ENCODE measurements at places on chromosomes 16 and 17.

GRCh38 chr17:47229535-47230443 lies 20.6 kb downstream of the MYL4 start:
- peak; percentile 87 for DNase-seq

- no peak for DNase-seq
Measured at GRCh38 chr17:14103836-14104235, 34.5 kb downstream of the COX10 start.

- DNase-seq: peak; percentile 28
Measured at GRCh38 chr17:44081681-44082080, 11.1 kb downstream of the G6PC3 start.

DNA sequence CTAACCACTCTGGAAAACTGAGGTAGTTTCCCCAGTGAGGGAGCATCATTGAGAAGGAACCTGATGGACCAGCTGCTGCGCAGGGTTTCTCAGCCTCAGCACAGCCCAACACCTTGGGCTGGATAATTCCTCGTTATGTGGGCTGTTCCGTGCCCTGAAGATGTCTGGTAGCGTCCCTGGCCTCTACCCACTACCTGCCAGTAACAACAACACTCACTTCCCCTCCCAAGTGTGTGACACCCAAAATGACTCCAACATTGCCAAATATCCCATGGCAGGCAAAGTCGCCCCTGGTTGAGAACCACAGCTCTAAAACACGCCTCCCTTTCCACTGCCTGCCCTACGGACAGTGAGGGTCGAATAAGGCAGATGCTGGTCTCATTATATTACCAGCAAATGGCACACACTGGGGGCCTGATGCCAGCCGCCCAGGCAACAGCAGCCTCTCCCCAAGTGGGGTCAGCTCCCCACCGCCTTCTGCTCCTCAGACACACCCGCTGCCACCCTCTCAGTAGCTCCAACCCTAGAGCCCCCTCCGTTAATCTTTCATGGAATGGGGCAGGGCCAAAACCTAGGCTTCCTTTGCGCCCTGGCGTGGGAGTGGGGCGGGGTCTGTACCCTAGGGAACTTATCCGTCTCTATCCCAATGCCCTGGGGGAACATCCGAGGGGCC lies 1.0 kb downstream of the RHBDF2 start:
- no peak for DNase-seq

- no peak for DNase-seq
Measured at GRCh38 chr16:56336071-56336688, 89.2 kb downstream of the AMFR start.

GRCh38 chr16:13780406-13781168 lies 139.4 kb upstream of the ERCC4 start:
- DNase-seq: no peak

DNA sequence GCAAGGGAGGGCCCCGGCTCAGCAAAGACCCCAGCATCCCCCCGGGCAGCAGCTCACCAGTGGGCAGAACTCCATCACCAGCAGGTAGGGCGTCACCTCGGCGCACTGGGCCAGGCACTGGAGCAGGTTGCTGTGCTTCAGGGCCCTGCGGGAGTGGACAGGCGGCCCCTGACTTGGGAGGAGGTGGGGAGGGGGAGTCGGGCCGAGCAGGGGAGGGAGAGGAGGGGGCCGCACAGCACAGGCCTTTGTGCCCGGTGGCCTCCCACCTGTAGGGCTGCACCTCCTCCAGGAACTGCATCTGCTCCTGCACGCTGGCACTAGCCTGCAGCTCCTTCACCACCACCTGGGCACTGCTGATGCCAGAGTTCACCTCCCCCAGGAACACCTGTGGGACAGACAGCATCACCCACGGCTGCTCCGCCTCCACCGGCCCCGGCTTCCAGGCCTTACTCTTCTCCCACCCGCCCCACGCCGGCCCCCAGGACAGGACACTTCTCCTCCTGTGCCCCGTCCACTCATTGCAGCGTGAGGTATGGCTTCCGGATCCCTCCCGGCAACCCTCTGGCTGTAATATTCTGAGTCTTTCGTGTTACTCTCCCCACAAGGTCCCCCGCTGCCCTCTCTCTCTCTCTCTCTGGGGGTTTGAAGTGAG lies 37.7 kb upstream of the PVALEF start:
- no peak for DNase-seq

DNA sequence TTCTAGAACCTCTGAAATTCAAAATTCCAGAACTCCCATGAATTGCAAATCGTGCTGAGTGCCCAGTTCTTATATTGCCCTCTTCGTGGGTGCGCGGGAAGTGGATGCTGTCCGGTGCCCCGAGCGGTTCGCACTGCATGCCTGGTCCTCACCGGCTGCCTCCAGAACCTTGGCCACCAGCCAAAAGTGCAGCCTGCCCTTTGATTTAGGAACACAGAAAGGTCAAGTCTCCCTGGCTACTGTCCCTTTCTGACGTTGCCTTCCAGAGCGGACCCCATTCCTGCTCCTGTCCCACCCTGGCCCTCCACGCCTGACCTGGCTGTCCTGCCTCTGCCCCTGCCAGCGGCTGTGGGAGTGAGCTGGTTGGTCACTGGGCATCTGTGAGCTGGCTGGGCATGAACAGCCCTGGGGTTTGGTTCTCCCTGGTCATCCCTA lies 9.7 kb downstream of the NEUROD2 start:
- no peak for DNase-seq

DNA sequence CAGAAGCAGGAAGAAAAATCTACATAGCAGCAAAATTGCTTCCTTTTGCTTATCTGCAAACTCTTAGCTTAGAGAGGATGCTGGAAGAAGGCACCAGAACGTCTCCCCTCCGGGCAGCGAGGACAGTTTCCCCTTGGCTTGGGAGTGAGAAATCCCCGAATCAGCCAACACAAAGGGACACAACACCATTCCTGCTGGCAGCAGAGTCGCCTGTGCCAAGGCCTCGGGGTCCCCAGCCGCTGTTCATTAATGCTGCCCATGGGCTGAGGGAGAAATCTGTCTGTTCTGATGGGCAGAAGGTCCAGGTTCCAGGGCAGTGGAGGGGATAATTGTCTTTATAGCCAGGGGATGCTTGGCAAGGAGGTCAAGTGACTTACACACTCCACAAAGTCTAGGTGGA lies 38.0 kb downstream of the CACNG3 start:
- DNase-seq: no peak

DNA sequence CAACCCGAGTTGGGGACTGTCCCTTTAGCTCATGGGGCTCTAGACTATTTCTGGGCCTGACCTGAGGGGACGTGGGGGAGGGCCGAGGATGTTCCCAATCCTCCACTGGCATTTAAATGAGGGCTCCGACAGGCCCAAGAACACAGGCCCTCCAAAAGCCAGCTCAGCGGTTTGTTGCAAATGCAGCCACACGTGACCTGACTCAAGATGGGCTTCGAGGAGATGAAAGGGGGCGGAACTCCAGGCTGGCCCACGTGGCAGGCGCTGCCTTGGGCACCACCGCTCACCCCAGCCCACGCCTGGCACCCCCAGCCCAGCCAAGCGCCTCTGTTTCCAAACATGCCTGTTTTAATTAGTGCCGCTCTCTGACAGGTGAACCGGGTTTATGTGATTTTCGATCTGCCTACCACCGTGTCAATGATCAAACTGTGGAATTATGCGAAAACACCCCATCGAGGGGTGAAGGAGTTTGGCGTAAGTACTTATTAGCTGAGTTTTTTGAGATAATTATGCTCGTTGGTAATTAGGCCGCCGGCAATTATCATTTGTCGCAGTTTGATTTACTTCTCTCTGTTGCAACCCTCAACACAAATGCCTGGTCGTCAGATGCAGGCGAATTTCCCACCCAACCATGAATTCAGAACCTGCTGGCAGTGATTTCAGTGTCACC lies 226.7 kb downstream of the KATNIP start:
- DNase-seq: no peak

DNA sequence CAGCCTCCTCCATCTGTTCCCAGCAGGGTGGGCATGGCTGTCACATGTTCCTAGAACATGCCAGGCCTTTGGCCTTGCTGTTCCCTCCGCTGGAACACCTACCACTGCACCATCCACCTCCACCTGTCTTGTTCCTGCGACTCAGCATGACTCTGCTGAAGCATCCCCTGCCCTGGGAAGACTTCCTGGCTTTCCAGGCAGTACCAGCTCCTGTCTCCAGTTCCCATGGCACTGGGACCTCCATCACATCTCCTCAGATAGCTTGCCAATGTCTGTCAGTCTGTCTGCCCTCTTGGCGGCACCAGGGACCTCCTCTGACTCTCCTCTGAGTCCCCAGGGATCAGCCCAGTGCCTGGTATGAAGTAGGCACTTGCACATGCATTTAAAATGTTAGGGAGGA lies 15.7 kb downstream of the PDP2 start:
- no peak for DNase-seq

GRCh38 chr16:2968368-2968737 lies 795 bp upstream of the PAQR4 start:
- peak; percentile 43 for DNase-seq

DNA sequence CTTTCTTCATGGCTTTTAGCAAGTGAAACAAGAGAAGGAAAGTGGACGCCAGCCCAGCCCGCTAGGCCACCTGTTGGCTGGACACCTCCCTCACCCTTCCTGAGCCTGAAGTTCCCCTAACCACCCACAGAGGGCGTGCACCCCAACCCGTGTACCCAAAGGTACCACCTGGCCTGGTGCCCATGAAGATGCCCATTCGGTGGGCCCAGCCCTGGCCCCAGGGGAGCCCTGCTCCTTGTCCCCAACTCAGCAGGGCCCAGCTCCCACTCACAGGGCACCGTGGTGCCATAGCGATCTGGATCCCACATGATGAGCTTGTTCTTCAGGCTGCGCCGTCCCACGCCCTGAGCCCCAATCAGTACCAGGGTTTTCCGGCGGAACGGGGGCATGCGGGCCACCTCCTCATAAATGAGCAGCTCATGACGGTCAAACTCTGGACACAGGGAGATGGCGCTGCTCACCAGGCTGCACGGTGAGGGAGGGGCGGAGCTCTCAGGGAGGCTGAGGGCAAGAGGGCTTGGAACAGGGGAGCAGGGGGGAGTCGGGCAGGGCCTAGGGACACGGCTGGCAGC lies 26.8 kb downstream of the MPP2 start:
- DNase-seq: peak; percentile 23

GRCh38 chr17:27153005-27153404 lies 140.9 kb upstream of the WSB1 start:
- DNase-seq: peak; percentile 6

- no peak for DNase-seq
Measured at GRCh38 chr17:81112450-81112849, 52.9 kb upstream of the PVALEF start.

DNA sequence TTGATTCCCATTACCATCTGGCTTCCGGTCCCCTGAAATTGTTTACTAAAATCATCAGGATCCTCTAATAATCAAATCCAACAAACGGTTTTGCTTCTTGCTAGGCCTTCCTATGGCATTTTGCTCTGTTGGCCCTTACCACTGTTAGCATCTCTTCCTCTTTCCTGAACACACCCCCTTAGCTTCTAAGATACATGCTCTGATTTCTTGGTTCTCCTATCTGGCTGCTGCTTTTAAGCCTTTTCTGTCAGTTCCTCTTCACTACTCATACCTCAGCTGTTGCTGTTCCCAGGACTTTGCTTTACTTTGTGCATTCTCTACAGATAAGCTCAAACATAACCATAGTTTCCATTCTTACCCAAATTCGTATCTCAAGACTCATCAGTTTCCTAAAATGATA lies 11.4 kb downstream of the CAPNS2 start:
- no peak for DNase-seq

DNA sequence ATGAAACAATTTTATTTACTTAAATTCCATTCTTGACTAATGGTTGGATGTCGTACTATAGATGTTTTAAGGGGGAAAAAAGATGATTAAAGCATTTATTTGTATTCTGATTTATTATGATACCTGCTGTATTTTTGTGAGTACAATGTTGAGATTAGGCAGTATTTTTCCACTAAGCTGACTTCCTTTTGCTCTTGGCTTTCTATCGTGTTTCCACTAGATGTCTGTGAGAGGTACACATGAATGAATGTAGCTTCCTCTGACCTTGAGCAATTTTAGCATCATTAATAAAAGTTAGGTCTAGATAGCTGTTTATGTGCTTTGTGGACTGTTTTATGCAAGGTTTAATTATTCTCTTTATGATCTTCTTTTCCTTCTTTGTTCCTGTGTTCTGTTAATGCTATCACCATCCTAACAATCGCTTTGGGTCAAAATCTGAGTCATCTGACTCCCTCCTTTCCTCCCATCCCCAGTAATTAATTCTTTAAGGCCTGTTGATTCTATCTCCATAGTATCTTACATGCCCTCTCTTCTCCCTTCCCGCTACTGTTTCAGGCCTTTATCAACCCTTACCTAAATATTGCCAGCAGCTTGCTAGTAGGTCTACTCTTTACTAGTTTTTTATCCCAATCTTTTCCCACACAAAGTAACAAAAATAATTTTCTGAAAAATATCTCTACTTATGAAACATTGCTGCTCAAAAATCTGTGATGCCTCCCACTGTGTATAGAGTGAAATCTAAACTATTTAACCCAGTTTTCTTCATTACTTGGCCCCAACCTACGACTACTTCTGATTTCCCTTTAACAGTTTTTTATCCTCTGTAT lies 76.0 kb downstream of the VMP1 start:
- DNase-seq: peak; percentile 80

- DNase-seq: peak; percentile 44
Measured at GRCh38 chr16:73365016-73365551, 317.2 kb upstream of the ZFHX3 start.

DNA sequence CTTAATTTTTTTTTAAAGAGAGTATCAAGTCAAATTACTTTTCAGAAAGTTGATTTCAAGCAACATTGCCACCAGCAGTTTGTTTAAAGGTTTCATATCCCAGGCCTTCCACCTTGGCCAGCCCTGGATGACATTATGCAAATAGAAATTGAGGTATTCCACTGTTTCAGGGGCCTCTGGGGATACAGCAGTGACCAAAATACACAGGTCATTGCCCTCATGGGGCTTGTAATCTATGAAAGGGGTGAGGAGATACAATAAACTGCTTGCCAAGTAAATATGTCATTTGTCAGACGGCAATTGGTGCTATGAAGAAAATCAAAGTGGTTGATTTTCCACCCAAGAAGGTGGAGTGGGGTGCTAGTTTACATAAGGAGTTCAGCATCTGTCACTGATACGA lies 37.8 kb upstream of the TMC5 start:
- DNase-seq: no peak

DNA sequence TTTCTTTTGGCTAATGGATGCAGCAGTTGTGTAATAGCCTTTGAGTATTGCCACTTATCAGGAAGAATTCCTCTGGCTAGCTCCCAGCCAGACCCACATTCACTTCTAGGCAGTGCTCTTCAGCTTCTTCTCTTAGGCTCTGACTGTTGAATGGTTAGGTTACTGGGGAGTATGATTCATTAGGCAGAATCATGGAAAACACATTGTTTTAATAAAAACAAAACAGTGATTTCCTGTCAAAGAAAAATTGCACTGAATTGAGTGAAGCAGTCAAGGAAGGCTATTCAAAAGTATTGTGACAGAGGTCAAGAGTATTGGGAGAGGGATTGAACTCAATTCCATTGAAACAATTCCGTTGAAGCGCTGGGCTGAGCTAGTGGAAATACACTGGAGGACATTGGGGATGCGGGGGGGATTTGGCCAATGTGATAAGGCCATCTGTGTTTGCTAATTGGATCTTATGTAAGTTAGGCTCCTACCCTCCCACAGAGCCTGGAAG lies 68.0 kb downstream of the CNTNAP4 start:
- no peak for DNase-seq
